Urinary bladder (tissue), 4 donors: ENCODE measurements at places on chromosomes 1 and 21.

GRCh38 chr1:103790172-103790571 lies 40.5 kb downstream of the AMY1C start:
- DNase-seq = no peak

DNA sequence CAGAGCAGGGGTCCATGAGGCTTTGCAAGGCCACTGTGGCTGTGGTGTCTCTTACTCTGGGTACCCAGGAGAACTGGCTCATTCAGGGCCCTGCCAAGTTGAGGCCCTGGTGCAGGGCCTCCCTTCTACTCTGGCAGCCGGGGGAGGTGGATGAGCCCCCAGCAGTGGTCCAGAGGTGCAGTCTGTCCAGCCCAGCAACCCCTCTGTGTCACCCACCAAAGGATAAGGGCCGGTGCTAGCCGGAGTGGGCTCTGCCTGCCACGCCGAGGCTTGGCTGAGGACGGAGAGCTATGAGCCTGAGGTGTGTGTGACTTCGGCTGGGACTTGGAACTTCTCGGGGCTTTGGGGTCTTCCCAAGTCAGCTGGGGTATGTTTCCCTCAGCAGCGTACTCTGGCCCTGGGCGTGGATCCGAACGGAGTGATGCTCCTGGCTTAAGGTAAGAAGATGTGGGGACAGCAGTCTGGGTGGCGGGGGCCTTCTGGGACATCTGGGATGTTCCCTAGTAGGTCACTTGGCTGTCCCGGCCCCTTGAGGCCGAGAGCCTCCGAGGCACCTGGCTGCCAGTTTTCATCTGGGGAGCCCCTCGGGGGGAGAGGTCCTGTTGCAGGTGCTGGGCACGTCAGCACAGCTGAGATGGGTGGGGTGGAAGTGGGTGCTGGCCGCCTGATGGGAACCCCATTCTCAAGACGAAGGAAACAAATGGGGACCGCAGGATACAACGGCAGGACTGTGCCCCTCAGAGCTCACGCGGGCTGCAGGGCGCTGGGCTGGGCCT lies 25.9 kb downstream of the RUNX3 start:
- no peak for DNase-seq

DNA sequence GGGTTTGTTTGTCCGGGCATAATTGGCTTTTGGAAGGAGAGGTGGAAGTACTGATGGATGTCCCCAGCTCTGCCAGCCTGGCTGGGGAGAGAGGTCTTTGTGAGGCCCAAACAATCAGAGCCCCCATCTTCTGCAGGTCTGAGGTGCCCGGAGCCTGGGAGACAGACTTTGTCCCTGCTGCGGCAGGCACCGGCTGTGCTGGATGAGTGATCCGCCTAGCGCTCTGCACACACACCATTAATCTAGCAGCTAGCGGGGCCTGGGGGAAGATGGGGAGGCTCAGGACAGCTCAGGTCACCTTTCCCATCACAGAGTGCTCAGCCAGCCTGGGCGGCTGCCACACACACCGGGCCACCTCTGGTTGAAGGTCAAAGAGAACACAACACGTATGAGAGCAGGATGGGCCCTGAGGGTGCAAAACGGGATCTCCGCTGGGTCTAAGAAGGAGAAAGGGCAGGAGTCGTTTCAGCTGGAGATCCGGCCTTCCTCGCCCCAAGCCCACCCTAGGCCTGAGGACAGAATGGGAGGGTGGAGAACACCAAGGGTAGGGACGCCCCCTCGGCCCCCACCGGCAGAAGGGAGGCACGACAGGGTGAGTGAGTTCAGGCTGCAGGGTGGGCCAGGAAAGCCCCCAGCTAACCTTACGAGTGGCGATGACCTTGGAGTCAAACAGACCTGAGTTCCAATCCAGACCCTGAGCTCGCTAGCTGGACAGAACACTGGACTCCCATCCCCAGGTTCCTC lies 341.8 kb downstream of the NPHP4 start:
- no peak for DNase-seq

GRCh38 chr1:245591346-245592188 lies 436.8 kb downstream of the KIF26B start:
- no peak for DNase-seq

GRCh38 chr1:90671251-90671650 lies 45.9 kb downstream of the BARHL2 start:
- no peak for DNase-seq

DNA sequence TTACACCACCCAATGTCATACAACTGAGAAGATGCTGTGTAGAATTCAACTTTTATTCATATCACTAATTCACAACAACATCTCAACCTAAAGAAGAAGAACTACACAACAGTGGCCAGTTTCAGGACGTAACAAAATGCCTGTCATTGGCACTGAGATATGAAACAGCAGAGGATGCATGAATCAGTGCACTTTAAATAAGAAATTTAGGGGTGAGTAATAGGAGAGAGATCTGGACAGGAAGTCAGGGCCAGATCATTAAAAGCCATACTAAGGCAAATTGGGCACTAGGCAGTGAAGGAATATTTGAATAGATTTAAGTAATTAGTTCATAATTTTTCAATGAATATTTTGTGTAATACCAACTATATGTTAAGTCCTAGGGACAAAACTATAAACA lies 510.5 kb downstream of the PLPP3 start:
- no peak for DNase-seq

- no peak for DNase-seq
These were observed 15.3 kb downstream of the GABPA start for GRCh38 chr21:25750085-25750484.

DNA sequence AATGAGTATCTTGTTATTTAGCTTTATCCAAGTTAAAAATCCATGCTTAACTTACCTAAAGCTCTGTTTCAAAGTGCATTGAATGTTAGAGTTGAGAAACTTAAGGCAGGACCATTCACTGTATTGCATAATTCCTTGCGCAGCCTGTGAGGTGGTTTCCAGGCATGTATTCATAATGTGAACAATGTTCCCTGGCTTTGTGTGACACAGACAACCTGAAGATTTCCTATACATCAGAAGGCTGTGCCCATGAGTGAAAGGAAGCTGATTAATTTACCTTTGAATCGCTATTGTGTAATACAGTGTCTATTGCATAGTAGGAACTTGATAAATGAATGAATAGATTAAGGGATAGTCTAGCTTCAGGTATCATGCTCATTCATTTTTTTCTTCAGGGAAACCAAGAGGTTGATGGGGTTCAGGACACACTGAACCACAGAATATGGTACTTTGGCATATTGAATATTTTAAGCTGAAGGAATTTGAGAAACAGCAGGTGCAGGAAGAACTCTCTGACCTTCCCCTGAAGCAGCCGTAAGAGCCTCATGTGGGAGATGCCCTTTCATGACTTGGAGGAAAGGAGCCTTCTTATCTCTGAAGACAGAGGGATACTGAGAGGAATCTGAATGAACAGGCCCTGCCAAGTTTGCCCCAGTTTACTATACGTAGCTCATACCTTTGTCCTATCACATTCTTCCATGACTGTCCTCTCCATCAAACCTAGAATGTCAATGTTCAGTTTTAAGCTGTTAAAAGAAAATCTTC lies 88.6 kb upstream of the GNG12 start:
- no peak for DNase-seq
